ENCODE measurements at places on chromosomes 13 and 19. TPM values are rescaled to one million over a fixed set of nuclear protein-coding genes. Genes with fewer than 3 reads are reported as not detected.

The LILRB5 gene
- total RNA-seq = not detected

The STARD13 gene
- total RNA-seq = 63.8 TPM

The ZNF607 gene
- total RNA-seq = 15.2 TPM

The STOML3 gene
- 0.18 TPM for total RNA-seq

The DACT3 gene
- 1.1 TPM for total RNA-seq

The RLN3 gene
- total RNA-seq = not detected

The SELENOV gene
- total RNA-seq = 2.9 TPM

The ZNF28 gene
- 22.3 TPM for total RNA-seq

The FCER2 gene
- total RNA-seq = not detected

The ANO8 gene
- 19.0 TPM for total RNA-seq

The KIR2DL3 gene
- total RNA-seq = not detected

The PTGIR gene
- not detected for total RNA-seq

The KLK14 gene
- total RNA-seq = not detected

DNA sequence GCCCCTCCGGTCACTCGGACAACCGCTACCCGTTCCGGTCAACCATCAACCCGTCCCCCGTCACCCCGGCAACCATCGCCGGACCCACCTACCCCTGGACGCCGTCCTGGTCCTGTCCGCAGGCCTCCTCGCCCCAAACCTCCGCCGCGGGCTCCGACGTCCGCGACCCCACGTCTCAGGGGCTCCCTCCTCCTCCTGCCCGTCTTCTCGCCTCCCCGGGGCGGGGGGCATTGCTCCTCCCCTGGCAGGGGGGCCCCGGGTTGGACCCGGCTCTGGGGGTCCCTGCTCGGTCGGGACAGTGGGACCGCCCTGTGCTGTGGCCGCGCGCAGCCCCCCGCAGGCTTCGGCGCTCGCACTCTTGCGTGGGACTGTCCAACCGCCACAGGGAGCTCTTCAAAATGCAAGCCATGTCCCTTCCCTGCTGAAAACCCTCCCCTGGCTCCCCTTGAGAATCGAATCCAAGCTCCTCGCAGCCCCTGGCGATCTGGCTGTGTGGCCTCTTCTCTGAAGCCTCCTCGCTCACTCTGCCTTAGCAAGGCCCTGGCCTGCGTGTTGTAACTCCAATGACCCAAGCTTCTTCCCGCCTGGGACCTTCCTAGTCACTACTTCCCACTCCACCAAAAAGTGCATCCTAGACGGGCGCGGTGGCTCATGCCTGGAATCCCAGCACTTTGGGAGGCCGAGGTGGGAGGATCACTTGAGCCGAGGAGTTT, 8.4 kb downstream of the EPHX3 start:
- no peak for DNase-seq

DNA sequence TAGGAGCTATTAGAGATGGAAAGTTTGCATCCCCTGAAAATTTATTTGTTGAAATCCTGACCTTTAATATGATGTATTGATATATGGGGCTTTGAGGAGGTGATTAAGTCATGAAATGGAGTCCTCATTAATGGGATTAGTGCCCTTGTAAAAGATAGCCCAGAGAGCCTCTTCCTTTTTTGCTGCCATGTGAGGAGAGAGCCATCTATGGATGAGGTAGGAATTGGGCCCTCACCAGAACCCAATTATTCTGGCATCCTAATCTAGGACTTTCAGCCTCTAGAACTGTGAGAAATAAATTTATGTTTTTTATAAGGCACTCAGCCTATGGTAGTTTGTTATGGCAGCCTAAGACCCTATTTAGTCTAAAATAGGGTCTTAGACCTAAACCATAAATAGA, 250.2 kb upstream of the SLITRK1 start:
- DNase-seq = no peak

DNA sequence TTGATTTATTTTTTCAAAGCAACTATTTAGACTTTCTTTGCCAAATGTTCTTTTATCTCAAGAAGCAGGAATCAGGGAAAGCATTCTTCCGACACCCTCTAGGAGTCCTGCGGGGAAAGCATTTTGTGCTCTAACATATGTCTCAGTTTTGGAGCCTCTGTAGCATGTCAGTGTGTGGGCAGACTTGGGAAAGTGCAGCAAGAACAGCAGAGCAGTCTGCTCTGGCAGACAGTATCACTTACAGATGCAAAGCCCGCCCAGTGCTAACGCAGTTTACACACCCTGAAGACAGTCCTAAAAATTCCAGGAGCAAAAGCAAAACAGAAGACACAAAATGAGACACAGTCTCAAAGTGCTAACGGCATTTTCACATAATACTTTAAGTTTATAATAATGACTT, 393.5 kb downstream of the KLF12 start:
- DNase-seq = no peak

GRCh38 chr19:29952177-29952576, 10.1 kb downstream of the URI1 start:
- DNase-seq = no peak

DNA sequence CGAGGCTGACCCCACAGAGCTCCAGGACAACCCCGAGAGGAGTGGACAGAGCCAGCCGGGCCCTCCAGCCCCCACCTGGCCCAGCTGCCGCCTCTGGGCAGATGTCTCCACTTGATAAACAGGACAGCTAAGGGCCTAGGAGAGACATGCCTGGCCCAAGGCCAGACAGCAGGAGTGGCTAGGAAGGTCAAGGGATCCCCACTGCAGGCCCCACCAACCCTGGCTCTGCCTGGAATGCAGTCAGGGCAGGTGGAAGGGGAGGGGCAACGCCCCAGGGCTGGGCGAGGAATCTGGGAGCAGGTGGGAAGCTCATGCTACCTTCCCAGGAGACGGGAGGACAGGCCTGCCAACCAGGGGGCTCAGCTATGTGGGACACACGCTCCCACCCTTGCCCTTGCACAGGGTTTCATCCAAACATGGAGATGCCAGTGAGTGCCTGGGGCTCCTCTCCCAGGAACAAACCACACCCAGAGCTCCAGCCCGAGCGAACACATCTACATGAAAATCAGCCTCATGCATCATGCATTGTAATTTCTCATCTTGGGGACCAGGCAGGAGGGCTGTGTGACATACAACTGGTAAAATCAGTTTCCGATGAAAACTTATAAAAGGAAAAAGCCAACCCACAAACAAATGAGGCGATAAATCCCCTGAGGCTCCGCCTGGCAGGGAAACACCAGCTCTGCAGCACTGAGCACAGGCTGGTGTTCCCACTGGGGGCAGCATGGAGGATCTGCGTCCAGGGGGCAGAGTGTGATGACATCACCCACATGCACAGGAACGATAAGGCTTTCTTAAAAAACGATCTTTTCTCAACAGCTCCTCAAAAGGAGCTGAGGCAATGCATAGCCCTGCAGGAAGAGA, 25.0 kb downstream of the SH3GL1 start:
- DNase-seq = no peak

- DNase-seq = no peak
Measured at GRCh38 chr19:56125806-56126590, 4.9 kb upstream of the ZNF787 start.

- peak; percentile 60 for DNase-seq
Measured at GRCh38 chr19:1860042-1860775, 3.2 kb downstream of the KLF16 start.

DNA sequence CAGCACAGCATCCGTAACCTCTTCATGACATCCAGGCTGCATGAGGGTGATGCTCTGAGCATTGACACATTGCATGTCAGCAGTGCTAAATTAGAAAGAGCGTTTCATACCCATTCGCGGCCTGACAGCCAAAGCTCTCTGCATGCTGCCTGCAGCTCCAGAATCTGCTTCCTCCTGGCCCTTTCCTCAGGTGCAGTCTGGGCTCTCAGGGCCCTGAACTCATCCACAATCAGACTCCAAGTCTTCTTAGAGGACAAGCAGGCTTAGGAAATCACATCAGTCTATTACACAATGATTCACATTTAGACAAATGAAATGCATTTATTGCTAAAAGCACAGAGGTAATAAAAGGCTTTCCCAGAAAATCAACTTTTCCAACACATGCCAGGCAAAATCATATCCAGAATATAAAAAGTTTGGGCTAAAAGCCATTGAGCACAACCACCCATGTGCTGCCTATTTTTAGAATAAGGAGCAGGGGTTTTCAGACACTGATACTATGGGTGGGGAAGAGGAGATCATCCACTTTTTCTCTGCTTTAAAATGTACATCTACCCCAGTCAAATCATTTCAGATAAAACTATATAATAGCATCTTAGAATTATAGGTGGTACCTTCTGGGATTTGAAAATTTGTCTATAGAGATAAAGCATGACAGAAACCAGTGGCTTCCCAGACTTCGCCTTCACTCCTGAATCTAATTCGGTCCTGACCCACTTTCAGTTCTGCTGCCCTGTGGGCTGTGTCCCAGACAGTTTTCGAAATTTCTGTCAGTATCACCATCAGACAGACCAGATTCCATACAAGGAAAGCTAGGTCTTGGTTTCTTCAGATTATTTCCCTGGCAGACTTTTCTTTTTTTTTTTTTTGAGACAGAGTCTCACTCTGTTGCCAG, 109.3 kb downstream of the COL4A2 start:
- DNase-seq = no peak

DNA sequence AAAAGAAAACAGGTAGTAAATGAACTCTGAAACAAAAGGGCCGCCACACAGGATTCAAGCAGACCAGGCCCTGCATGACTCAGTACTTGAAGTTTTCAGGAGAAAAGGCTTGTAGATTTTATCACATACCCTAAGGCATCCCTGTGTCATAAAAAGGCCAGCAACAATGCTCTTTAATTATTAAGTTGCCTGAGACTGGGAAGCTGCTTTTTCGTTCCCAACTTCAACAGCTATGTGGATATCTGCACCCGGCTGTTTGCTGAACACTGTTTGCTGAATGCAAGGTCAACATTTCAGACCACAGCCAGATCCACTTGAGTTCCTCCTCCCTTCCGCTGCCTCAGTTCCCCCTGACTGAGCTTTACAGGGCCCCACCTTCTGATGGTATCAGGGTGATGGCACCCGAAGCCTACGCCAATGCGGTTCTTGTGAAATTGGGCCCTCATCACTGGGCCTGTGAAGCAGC, 6.1 kb upstream of the ECH1 start:
- DNase-seq = no peak

DNA sequence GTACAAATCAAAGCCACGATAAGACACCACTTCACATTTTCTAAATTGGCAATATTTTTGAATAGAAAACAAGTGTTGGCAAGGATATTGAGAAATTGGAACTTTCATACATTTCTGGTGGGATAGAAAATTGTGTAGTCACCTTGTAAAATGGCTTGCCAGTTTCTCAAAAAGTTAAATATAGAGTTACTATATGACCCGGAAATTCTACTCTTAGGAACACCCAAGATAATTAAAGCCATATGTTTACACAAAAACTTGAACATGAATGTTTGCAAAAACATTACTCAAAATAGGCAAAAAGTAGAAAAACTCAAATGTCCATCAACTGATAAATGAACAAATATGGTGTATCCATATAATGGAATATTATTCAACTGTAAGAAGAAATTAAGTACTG, 552.5 kb downstream of the TBC1D4 start:
- DNase-seq = no peak

GRCh38 chr19:17841810-17842662, 5.7 kb downstream of the JAK3 start:
- DNase-seq = peak; percentile 88

DNA sequence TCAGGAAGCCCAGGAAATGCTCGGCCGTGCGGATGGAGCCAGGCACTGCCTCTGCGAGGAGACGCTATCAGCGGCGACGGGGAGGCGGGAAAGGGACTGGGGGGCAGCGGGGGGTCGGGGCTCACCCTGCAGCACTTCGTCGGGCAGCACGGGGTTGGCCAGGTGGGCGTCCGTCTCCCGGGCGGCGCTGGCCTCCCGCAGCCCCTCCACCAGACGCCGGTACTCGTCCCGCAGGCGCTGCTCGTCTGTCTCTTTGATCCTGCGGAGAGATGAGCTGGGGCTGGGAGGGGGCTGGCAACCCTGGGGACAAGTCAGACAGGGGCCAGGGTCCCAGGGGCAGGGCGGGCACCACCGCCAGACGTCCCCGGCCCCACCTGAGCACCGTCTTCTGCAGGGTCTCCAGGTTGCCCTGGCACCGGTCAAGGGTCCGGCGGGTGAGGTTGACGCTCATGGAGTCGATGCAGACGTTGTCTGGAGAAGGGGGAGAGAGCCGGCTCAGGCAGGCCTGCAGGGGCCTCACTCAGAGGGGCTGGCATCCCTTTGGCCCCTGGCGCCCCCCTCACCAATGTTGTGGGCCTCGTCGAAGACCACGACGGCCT, 6.4 kb downstream of the ERCC2 start:
- DNase-seq = no peak

DNA sequence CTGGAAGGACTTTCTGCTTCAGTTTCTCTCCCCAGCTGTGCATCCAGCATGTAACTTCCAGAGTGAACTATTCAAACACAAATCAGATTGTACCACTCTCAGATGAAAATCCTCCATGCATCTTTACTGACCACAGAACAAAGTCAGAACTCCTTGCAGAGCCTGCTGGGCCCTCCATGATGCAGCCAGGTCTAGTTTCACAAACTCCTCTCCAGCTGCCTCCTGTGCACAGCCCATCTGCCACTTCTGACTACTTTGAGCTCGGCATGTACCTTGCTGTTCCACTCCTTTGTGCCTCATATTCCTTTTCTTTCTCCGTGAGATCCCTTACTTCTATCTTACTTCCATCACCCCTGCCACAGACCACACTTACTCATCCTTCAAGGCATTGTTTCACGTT, 31.4 kb downstream of the NALCN start:
- no peak for DNase-seq

DNA sequence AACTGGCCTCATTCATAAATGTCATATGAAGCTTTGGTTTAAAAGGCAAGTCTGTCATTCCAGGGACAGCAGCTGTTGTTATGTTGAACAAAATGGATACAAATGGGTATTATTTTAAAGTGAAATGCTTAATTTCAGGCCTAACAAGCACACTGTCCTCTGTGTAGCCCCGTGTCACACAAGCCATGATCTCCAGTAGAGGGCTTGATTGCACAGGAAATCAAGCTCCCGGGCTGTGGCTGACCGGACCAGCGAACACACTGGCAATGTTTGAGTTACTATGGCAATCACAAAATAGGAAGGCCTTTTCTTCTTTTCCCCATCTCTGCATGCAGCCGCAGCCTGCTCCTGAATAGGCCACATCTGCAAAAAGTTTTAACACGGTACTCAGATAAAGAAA, 64.0 kb upstream of the GSX1 start:
- peak; percentile 54 for DNase-seq

GRCh38 chr19:51020988-51021651, 1.6 kb upstream of the KLK10 start:
- DNase-seq = peak; percentile 33

DNA sequence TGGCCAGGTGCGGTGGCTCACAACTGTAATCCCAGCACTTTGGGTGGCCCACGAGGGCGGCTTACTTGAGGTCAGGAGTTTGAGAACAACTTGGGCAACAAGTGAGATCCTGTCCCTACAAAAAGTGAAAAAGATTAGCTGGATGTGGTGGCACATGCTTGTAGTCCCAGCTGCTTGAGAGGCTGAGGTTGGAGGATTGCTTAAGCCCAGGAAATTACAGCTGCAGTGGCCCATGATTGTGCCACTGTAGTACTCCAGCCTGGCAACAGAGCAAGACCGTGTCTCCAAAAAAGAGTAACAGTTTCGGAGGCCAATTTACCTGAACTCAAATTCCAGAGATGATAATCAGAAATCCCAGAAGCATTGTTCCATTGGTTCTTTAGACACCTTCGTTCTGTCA, 4.4 kb downstream of the ZNF473 start:
- no peak for DNase-seq

GRCh38 chr19:51572410-51572809, 1.3 kb downstream of the ZNF175 start:
- DNase-seq = no peak

- no peak for DNase-seq
Measured at GRCh38 chr19:16428372-16429036, 43.3 kb downstream of the EPS15L1 start.

GRCh38 chr13:99506634-99507033, 5.4 kb downstream of the TM9SF2 start:
- DNase-seq = no peak

All from endothelial cell (in vitro differentiated cells).